CD8-positive, alpha-beta memory T cell (primary cell): ENCODE measurements at places on chromosomes 1 and 21. TPM values are rescaled to one million over a fixed set of nuclear protein-coding genes. Genes with fewer than 3 reads are reported as not detected.

- no peak for DNase-seq
- H3K4me3 ChIP-seq = no peak overlapping the region
- H3K4me1 ChIP-seq = peaks cover 36% of the 10 kb centered on the region
Observed at GRCh38 chr1:64934115-64934877, 32.1 kb downstream of the JAK1 start.

DNA sequence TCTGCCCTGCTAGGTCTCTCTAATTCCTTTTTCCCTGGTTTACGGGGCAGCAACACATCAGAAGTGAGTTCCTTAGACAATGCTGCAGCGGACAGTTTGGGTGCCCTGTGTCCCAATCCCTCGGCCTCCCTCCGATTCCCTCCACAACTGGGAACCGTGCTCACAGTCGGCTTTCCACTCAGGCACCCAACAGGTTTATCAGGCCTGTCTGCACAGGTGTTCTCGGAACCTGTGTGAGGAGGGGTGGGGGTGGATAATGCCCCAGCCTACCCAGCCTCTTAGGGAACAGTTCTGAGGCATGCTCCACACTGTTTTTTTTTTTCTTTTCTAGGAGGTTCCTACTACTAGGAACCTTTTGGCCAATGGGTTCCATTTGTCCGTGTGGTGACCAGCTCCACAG is 131.2 kb downstream of the DISC1 start:
- H3K27me3 ChIP-seq = no peaks in the 10 kb centered on the region
- H3K27ac ChIP-seq = no peak overlapping the region
- H3K4me1 ChIP-seq = no peaks in the 10 kb centered on the region
- H3K36me3 ChIP-seq = no peaks in the 10 kb centered on the region
- no peak for DNase-seq

GRCh38 chr1:168567007-168567406 is 9.4 kb upstream of the XCL1 start:
- H3K27ac ChIP-seq = no peak overlapping the region
- no peak overlapping the region for H3K4me3 ChIP-seq
- DNase-seq = no peak
- no peaks in the 10 kb centered on the region for H3K4me1 ChIP-seq

Gene NIBAN1
- 55.7 TPM for total RNA-seq
